COR-L47 (cell line): ENCODE measurements at places on chromosomes 4 and X.

DNA sequence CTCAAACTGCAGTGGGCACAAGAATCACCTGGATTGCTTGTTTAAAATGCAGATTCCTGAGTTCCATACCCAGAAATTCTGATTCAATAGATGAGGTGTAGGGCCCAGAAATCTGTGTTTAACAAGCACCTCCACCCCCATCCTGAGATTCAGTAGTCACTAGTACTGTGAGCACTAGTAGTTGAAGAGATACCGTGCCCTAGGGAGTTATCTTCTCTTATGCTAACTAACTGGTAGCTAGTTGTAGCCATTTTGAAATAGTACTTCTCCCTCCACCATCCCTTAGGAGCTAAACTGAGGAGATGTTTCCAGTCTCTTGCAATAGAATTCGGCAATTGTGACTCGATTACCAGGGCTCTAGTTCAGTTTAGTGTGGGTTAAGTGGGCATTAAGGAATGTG lies 18.4 kb downstream of the KLHL34 start:
- no peak for DNase-seq

DNA sequence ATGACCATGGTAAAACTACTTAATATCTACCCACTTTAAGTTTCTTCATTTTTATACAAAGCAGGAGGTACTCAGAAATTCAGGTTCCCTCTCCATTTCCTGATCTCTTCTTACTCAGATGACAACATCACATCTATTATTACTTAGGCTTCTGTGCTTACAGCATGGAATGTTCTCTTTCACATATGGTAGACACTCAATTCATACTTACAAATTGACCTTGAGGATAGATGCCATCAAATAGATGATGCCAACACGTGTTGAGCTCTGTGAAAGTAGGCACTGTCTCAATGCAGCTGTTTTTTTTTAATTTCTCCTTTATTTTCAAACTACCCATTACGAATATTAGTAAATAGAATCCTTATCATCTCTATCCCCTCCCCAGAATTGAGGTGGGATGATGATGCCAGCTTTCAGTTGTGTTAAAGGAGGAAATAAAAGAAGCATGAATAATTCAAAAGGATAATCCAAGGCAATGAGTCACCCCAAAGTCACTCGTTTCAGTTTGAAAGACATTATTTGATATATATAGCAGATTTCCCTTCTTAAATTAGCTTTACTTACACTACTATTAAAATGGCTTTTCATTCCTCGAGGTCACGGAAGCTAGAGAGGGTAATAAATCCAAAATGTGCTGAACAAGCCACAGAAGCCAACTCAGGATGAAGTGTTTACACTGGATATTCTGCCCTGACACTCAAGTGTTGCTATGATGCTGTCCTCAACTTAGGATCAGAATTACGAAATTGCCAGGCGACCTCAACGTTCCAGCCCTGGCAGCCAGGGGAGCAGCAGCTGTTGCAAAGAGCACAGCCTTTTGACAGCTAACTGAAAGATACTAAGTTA lies 124.2 kb upstream of the EOLA2 start:
- DNase-seq: no peak

GRCh38 chrX:97984641-97985040 lies 1100.9 kb downstream of the RPA4 start:
- DNase-seq: no peak

DNA sequence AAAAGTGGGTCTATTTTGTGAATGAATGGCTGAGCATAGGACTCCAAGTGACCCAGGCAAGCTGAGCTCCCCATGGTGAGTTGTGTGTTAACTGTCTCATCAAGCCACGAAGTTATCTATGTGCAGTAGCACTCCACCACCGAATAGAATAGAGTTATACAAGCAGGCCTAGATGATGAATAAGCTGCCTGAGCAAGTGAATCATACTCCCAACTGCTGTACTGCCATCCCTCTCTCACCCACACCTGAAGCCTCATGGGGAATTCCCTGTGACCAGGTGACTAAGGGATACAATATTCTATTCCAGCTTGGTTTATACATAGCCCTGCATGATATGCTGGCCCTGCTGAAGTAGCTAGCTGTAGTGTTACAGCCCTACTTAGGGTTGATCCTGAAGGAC lies 38.7 kb downstream of the KDM5C start:
- DNase-seq: no peak
